ENCODE measurements at places on chromosomes 11 and 22.

- no peak for DNase-seq
- no peak overlapping the region for H3K27ac ChIP-seq
- no peaks in the 10 kb centered on the region for H3K36me3 ChIP-seq
- H3K27me3 ChIP-seq, result no peaks in the 10 kb centered on the region
- no peak overlapping the region for H3K4me3 ChIP-seq
These were observed 311.6 kb upstream of the PITPNB start for GRCh38 chr22:28230671-28231070.

- no peaks in the 10 kb centered on the region for H3K27me3 ChIP-seq
- peaks cover 3% of the 10 kb centered on the region for H3K4me1 ChIP-seq
- no peak for DNase-seq
- no peak overlapping the region for H3K27ac ChIP-seq
- H3K4me3 ChIP-seq, result no peak overlapping the region
These were observed 126.5 kb downstream of the NAV2 start for GRCh38 chr11:19838994-19839768.

- DNase-seq, result no peak
- H3K36me3 ChIP-seq, result no peaks in the 10 kb centered on the region
- H3K27ac ChIP-seq, result 0 out of 2 replicates have a peak overlapping the region, but pooled peaks have one; percentile 55
These were observed 67.9 kb upstream of the PITPNB start for GRCh38 chr22:27986937-27987336.

DNA sequence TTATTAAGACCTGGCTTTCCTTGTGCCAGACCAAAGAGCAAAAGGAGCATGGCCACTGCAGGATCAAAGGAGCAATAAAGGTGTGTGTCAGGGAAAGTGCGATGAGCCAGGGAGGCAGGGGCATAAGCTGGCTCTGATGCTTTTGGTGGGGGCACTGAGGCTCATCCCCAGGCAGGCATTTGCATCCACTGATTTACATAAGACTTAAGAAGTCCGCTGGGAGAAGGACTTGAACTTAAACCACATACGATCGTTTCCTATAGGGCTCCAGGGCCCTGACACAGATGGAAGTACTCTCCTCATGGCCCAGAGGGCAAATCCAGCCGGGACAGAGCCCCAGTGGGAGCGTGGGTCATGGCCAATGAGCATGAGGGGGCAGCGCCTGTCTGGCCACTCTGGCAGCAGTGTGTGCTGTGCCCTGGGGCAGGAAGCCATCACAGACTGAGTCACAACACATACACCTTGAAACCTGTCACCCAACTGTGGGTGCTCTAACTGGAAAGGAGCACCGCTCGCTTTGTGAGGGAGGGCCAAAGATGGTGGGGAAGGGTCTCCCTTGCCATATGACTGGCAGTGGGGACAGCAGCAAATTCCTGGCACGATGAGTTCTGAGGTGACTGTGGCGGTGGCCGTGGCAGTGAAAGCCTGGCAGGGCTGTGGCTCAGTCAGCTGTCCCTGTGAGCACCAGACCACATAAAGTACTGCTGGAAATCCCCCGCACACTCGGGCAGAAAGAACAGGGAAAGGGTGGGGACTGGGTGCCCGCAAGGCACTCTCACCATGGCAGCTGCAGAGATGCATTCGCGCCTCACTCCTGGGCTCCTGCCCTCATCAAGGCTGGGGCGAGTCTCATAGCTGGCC, 79.4 kb upstream of the LMO1 start:
- H3K36me3 ChIP-seq, result no peaks in the 10 kb centered on the region
- H3K27ac ChIP-seq, result no peak overlapping the region
- no peak for DNase-seq
- no peaks in the 10 kb centered on the region for H3K4me1 ChIP-seq
- no peak overlapping the region for H3K4me3 ChIP-seq

- H3K4me1 ChIP-seq, result no peaks in the 10 kb centered on the region
- no peak overlapping the region for H3K27ac ChIP-seq
- H3K4me3 ChIP-seq, result no peak overlapping the region
- H3K27me3 ChIP-seq, result no peaks in the 10 kb centered on the region
These were observed 36.1 kb downstream of the NEU3 start for GRCh38 chr11:75024764-75025211.

GRCh38 chr11:28342716-28343115, 234.5 kb downstream of the METTL15 start:
- H3K4me1 ChIP-seq, result peaks cover 3% of the 10 kb centered on the region
- no peak overlapping the region for H3K27ac ChIP-seq
- DNase-seq, result no peak

DNA sequence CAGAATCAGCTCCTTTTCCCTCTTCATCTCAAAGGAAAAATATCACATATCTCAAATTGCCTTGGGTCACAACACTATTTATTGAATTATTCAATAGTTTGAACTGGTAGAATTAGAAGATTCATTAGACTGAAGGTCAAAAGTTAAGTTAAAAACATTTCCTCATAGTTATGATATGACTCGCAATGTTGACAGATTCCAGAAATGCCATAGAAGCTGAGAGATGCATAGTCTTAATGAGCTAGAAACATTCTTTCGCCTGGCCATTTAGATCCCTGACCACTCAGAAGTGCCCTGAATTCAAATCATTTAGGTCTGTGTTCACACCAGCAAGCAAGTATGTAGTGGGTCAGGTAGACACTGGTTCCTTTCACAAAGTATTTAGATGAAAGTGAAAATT, 44.4 kb downstream of the FAT3 start:
- no peak overlapping the region for H3K4me3 ChIP-seq
- peak; percentile 62 for DNase-seq
- no peak overlapping the region for H3K27ac ChIP-seq
- H3K4me1 ChIP-seq, result peaks cover 55% of the 10 kb centered on the region
- no peaks in the 10 kb centered on the region for H3K36me3 ChIP-seq

DNA sequence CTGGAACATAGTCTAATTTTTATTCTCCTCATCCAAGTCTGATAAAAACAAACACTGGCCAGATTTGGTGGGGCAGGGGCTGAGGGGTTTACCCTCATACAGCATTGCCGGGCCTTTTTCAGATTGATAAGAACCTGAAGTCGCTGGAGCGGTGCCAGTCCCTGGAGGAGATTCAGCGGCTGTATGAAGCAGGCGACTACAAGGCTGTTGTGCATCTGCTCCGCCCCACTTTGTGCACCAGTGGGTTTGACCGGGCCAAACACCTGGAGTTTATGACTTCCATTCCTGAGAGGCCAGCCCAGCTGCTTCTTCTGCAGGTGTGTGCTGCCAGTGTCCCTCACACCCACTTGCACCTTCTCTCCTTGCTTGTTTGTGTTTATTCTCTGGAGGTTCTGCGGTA, 55.8 kb downstream of the CABIN1 start:
- no peaks in the 10 kb centered on the region for H3K27me3 ChIP-seq
- no peak overlapping the region for H3K27ac ChIP-seq
- H3K4me3 ChIP-seq, result no peak overlapping the region
- H3K4me1 ChIP-seq, result no peaks in the 10 kb centered on the region
- DNase-seq, result no peak
- peaks cover 4% of the 10 kb centered on the region for H3K36me3 ChIP-seq

DNA sequence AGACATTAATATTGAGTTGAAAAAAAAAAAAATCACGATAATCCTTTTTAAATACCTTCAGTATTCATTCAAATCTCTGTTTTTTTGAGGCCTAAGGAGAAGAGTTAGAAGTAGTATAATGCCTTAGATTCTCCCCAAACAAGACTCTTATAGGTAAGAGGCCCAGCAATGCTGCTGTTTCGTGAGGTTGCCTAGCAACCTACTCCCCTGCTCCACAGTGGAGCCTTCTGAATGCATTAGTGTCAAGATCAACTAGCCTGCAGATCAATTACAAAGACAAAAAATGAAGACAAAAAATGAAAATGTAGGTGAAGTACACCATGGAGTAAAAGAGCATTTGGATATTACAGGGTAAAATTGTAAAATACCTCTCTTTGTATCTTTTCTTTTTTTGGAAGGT, 229.8 kb upstream of the LUZP2 start:
- H3K36me3 ChIP-seq, result no peaks in the 10 kb centered on the region
- H3K4me3 ChIP-seq, result no peak overlapping the region
- H3K4me1 ChIP-seq, result no peaks in the 10 kb centered on the region
- no peak overlapping the region for H3K27ac ChIP-seq

- H3K27ac ChIP-seq, result peak overlapping the region; percentile 99
- H3K4me1 ChIP-seq, result peaks cover 17% of the 10 kb centered on the region
- peak; percentile 87 for DNase-seq
- H3K4me3 ChIP-seq, result peak overlapping the region; percentile 82
- no peaks in the 10 kb centered on the region for H3K27me3 ChIP-seq
- peaks cover 50% of the 10 kb centered on the region for H3K36me3 ChIP-seq
These were observed 457 bp downstream of the CPSF7 start for GRCh38 chr11:61429346-61429690.

- no peak overlapping the region for H3K4me3 ChIP-seq
- H3K4me1 ChIP-seq, result peaks cover 3% of the 10 kb centered on the region
- H3K36me3 ChIP-seq, result no peaks in the 10 kb centered on the region
- H3K27me3 ChIP-seq, result no peaks in the 10 kb centered on the region
These were observed 73.0 kb upstream of the TBCEL start for GRCh38 chr11:120950880-120951279.

DNA sequence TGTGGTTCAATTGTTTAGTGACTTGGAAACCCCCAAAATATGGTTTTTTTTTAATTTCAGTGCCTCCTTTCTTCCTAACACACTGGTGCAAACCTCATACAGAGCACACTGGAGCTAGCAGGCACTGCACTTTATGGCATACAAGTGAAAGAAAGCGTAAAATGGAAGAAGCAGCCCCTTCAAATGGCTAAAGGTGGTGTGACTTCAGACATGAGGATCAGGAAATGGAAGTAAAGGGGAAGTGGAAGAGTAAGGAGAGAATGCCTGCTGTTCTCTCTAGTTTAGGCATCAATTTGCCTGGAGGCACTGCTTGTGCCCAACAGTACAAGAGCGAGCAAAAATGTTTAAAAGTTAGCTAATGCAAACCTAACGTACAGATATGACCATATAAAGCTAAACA, 5.7 kb downstream of the RSF1 start:
- no peak overlapping the region for H3K27ac ChIP-seq
- peaks cover 22% of the 10 kb centered on the region for H3K4me1 ChIP-seq
- DNase-seq, result no peak
- no peaks in the 10 kb centered on the region for H3K27me3 ChIP-seq
- no peak overlapping the region for H3K4me3 ChIP-seq
- peaks cover 5% of the 10 kb centered on the region for H3K36me3 ChIP-seq

GRCh38 chr11:103359216-103359615, 250.0 kb downstream of the DYNC2H1 start:
- no peak overlapping the region for H3K4me3 ChIP-seq
- H3K36me3 ChIP-seq, result no peaks in the 10 kb centered on the region
- H3K27me3 ChIP-seq, result no peaks in the 10 kb centered on the region
- DNase-seq, result no peak

DNA sequence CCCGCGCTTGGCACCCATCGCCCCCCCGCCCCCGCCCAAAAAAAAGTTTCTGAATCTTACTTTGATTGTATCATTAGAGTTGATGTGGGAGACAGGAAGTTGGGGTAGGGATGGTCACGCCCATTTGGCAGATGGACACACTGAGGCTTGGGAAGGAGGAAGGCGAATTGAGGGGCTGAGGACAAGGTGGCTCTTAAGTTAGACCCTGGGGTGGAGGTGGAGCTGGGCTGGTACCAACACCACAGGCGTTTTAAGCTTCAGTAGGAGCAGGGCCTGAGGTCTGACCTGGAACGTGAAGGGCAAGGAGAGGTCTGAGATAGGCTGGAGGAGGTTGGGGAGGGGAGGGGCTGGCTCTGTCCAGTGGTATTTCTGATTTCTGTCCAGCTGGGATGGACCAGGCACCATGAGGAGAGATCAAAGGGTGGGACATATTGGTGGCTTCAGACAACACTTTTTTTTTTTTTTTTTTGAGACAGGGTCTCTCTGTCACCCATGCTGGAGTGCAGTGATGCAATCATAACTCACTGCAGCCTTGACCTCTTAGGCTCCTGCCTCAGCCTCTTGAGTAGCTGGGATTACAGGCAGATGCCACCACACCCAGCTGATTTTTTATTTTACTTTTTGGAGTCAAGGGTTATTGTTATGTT, 799 bp upstream of the CDC42BPG start:
- DNase-seq, result no peak

DNA sequence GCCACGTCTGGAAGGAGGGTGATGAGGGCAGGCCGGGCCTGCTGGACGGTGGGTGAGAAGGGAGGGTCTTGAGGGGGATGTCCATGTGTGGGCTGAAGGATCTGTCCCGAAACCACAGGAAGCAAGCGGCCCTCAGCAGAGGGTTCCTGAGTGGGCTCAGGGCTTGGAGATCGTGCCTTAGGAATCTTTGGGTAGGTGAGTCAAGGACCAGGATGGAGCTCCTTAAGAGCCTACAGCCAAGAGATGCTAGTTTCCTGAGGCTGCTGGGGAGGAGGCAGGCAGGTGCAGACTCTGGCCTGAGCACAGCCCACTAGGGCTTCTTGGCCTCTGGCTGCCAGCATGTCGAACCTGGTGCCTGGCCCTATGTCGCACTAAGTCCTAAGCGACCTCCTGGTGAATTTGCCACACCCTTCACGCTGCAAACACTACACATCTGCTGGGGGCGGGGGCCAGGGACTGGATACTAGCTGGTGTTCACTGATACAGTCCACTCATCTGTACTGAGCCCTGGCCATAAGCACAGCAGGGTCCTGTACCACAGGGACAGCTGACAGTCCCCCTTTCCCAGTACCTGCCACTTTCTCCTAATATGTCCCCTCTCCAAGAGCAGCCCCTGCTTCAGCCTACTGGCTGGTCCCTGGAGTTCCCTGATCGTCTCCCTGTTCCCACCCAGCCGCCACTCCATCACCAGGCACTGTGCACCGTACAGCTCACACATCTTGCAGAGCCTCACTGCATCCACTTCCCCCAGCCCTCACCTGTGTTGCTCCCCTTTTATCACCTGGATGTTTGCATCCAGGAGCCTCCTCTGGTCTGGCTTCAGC, 19.5 kb downstream of the GNAZ start:
- H3K4me3 ChIP-seq, result no peak overlapping the region
- H3K36me3 ChIP-seq, result no peaks in the 10 kb centered on the region
- DNase-seq, result no peak
- H3K27me3 ChIP-seq, result no peaks in the 10 kb centered on the region

- no peaks in the 10 kb centered on the region for H3K27me3 ChIP-seq
- H3K4me1 ChIP-seq, result peaks cover 27% of the 10 kb centered on the region
- no peak overlapping the region for H3K4me3 ChIP-seq
- no peak for DNase-seq
These were observed 7.0 kb upstream of the SH3BP1 start for GRCh38 chr22:37632174-37633088.

GRCh38 chr22:22748297-22748743, 103.9 kb downstream of the GGTLC2 start:
- H3K27me3 ChIP-seq, result peaks cover 75% of the 10 kb centered on the region
- H3K27ac ChIP-seq, result no peak overlapping the region
- DNase-seq, result peak; percentile 43
- H3K36me3 ChIP-seq, result no peaks in the 10 kb centered on the region
- H3K4me1 ChIP-seq, result no peaks in the 10 kb centered on the region

DNA sequence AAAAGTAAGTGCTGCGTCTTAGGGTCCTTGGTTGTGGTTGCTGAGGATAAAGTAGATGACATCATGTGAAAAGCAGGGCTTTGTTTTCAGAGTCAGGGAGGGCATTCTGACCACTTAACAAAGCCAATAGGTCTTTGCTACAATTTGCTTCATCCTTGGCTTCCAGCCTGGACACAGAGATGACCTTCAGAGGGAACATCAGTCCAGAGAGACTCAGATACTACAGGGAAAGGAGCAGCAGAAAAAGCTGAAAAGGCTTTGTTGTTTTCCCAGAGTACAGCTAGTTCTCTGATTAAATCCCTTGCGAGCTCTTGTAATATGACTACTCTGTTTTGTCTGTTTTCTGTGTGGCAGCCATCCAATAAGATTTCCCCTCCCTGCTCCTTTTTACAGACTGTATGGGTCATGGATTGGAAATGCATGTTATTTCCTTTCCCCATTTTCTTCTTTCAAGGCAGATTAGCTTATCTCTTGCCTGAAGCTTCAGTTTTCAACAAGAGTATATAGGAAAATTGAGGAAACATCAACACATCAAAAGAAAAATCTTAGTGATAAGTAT, 31.9 kb downstream of the ATG13 start:
- peak overlapping the region; percentile 46 for H3K27ac ChIP-seq
- no peaks in the 10 kb centered on the region for H3K27me3 ChIP-seq
- DNase-seq, result no peak
- peaks cover 23% of the 10 kb centered on the region for H3K36me3 ChIP-seq
- H3K4me1 ChIP-seq, result no peaks in the 10 kb centered on the region
